ENCODE measurements at places on chromosomes 7 and 10.

DNA sequence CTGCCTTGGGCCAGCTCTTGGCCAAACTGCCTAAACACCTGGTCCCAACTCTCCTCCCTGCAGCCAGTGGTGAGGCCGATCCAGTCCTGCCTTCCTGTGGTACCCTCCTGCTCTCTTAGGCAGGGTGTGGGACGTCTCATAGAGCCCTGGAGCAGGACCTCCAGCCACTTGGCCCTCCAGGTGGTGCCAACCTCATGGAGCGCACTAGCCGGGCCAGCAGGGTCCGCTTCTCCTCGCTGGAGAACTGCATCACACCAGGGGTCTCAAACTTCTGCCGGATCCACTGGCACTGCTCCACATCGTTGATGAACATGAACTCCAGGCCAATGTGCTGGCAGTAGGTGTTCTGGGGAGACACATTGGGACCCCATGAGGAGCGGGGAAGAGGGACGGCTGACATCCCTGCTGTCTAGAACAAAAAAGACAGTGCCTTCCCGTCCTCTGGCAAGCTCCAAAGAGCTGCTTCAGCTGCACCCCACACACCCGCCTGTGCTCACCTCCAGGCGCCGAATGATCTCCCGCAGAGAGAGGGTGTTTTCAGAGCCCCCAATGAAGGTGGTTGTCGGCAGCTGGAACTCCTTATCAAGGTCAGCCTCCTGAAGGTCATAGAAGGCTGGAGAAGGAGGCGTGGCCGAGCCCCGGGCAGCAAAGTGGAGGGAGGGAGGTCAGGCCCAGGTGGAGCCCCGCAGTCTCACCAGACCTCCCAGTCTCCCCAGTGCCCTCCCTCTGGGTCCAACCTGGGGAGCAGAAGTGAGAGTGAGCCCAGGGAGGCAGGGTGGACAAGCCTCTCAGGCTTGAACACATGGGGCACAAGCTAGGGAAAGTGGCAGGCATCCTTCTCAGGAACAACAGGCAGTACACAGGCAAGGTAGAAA is 10.2 kb downstream of the OGDHL start:
- no peak for DNase-seq

GRCh38 chr7:34821932-34822558 is 164.0 kb downstream of the NPSR1 start:
- DNase-seq: no peak

GRCh38 chr10:126391192-126391885 is 3.1 kb upstream of the ADAM12 start:
- DNase-seq: no peak

GRCh38 chr10:119360181-119360921 is 153.0 kb downstream of the GRK5 start:
- peak; percentile 10 for DNase-seq

DNA sequence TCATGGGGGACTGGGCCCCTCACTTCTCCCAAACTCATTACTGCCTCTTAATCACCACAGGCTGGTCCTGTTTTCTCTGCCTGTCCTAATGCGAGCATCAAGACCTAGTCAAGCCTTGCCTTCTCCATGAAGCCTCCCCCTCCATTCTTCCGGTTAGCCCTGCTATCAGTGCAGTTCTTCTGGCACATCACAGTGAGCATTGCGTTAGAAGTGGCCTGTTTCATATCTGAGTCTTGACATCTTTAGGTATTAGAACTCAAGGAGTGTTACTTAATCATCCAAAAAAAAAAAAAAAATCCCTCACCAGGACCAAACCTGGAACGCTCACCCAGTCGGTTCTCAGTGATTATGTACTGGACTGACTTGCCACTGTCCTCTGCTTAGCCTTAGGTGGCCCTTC is 17.4 kb downstream of the SNX10 start:
- DNase-seq: no peak

DNA sequence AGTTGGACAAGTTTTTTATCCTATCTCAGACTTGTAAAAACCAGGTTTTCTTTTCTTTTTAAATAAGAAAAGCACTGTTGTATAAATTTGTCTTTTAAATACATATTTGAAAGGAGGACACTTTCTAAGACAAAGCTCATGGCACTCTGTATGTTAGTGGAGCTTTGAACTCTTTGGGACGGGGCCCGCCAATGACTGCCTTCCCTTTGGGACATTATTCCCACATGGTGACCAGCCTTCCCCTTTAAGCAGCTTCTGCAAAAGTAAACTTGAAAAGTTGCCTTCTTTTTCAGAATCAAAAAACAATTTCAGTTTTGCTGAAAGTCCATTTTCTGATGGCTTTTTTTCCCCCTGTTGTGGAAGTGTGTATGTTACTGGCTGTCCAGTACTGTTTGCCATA is 1.8 kb downstream of the CUX1 start:
- no peak for DNase-seq

DNA sequence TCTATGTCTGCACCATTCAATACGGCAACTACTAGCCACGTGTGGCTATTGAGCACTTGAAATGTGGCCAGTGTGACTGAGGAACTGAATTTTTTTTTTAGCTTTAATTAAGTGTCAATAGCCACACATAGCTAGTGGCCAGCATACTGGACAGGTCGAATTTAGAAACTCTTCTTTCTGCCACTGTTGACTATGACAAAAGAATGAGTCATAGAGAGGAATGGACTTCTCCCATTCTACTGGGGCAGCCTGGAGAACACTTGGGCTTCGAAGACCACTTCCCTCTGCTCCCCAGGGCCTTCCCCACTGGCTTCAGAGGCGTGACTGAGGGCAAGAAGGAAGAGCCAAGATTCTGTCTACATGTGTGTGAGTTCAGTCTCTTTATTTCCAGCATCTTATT is 137.5 kb downstream of the SNX10 start:
- DNase-seq: no peak

GRCh38 chr10:120927352-120927751 is 76.2 kb downstream of the WDR11 start:
- DNase-seq: no peak

DNA sequence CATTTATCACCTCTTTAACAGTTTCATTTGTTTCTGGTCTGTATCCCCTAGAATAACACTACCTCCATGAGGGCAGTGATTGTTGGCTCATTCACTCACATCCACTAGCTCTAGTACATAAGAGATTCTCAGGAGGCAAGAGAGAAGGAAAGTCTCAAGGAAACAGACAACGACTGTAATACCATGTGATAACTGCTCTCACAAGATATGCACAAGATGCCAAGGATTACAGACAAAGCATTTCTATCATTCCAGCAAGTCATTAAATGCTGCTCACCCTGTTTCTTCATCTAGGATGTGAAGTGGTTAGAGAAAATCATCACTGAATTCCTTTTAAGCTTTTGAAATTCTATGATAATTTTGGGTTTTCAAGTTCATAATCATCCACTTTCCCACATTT is 115.3 kb downstream of the HIBADH start:
- no peak for DNase-seq

- DNase-seq: no peak
Observed at GRCh38 chr10:4684434-4684833, 141.6 kb upstream of the AKR1E2 start.
